ENCODE measurements at places on chromosomes 4 and X.

DNA sequence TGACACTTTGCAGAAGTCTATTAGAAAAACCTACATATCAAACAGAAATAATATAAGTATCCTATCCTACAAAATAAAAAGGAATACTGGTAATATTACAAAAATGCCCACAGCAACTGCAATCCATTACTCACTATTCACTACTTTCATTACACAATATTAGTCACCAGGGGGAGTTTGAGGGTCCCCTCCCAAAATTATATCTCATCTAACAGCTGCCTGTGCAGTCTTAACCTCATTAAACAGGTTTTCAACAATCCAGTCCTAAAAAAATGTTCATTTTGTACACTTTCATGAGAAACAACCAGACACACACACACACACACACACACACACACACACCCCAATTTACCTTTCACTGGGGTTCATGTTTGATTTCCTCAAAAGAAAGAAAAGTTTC lies 2.9 kb downstream of the CLOCK start:
- DNase-seq = no peak

GRCh38 chr4:140061659-140062289 lies 92.2 kb downstream of the MAML3 start:
- DNase-seq = no peak

DNA sequence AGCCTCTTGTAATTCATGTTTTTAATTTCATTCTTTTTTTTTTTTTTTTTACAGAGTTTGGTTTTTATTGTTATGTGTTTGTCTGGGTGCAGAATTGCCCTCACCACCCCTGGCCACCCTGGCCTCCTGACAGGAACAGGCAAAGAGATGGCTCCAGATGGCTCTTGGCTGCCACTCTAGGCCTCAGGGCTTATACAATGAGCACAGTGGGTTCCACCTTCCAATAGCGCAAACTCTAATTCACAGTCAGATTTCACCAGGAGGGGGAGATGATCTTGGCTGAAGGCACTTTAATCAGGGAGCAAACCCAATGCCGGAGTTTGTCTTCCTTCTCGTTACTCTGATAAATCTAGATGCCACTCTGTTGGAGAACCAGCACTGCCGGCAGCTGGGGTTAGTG lies 24.8 kb downstream of the CPE start:
- no peak for DNase-seq

DNA sequence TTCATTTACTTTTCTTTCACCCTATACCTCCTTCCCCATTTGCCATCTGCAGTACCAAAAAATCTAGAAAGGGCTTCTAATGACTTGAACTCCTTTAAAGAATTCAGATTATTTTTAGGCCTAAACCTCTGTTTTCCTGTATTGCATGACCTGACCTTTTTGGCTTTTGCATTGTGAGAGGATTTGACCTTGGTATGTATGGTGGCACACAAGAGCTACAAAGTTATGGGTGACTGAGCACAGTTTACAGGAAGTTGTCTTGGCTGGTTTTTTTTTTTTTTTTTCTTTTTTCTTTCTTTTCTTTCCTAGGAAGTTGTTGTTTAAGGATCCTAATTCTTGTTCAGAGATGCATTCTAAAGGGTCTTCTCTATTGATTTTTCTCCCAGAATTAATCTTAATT lies 32.0 kb upstream of the MTMR8 start:
- DNase-seq = no peak

DNA sequence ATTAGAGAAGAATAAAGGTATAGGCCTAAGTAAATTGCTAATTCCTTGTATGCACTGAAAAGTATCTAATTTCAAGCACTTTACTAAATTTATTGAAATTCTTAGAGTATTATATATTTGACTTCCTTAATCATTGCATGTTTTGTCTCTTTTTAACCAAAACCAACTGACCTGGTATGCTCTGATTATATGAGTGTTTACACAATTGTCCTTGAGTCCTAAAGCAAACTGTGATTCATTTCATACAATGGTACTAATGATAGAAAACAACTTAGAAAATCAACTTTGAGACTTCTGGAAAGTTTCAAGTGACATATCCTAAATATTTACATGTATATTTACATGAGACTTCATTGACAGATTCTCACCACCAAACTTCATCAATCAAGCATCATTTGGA lies 1177.1 kb downstream of the ADGRL3 start:
- DNase-seq = no peak

GRCh38 chr4:141599853-141600252 lies 36.5 kb upstream of the IL15 start:
- DNase-seq = peak; percentile 18

GRCh38 chr4:171993247-171993646 lies 180.0 kb downstream of the GALNTL6 start:
- no peak for DNase-seq

DNA sequence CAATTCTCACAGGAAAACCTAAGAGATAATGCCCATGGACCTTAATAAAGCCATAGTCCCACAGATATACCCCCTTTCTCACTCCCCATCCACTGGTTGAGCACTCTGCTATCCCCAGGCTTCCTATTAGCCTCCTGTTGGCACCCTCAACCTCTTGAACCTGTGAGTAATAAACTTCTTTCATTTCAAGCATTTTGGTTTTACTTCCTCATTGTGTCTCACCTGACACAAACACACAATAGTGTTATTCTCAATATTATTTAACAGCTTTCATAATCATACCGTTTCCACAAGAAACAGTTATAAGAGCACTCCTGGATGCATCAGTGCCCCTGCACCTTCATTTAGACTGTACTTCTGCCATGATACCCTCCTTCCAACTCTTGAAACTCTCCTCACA lies 56.8 kb downstream of the TRPC5 start:
- no peak for DNase-seq

- peak; percentile 22 for DNase-seq
These were observed 1.2 kb downstream of the GABRB1 start for GRCh38 chr4:47032405-47033106.

DNA sequence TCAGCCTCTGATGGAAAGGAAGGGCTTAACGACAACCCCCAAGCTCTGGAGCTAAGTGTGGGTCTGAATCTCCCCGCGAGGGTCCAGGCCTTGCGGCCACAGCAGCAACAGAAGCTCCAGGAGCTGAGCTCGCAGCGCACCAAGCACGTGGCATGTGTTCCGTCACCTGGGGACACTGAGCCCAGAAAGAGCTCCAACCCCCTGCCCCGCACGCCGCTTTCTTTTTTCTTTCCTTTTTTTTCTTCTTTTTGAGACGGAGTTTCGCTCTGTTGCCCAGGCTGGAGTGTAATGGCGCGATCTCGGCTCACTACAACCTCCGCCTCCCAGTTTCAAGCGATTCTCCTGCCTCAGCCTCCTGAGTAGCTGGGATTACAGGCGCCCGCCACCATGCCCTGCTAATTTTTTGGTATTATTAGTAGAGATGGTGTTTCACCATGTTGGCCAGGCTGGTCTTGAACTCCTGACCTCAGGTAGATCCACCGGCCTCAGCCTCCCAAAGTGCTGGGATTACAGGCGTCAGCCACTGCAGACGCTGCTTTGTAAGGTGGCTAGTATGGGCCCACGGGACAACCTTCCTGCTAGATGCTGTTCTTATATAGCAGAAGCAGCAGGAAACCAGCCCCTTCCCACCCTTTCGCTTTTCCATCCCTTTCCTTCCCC lies 685 bp upstream of the TNIP2 start:
- no peak for DNase-seq

GRCh38 chr4:144223661-144224060 lies 83.1 kb upstream of the GYPA start:
- no peak for DNase-seq

DNA sequence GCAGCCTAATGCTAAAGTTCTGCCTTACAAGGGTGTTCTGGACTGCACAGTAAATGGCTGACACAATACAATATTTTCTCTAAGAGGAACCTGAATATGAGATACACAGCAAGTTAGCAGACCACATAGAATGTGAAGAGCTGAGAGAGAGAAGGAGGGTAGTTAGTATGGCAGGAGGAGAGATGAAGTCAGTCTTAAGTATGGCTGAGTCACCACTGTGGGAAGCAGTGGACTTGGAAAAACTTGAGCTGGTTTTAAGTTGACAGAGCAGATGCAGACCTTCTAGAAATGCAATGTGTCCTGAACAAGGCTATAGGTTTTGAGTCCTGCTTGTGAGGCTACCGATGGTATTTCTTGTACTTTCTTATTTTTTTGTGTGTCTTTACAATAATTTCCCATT lies 172.5 kb downstream of the SH2D1A start:
- peak; percentile 47 for DNase-seq

DNA sequence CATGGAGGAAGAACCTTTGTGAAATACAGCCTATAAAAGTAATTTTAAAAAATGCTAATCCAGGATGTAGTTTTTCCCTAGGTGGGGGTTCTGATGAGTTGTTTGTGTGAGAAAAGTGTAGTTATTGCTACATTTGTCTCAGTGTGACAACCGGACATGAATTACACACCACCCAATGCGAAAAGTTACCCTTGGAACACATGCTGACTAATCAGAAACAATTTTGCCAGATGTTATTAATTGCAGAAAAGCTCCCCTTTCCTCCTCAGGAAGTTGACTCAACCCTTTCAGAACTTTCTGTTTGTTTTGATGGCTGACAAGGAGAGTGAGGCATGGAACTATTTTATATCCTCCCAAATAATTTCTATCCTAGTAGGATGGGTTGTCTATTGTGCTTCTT lies 38.1 kb upstream of the EDA2R start:
- peak; percentile 90 for DNase-seq

- DNase-seq = no peak
These were observed 457.6 kb downstream of the KCTD8 start for GRCh38 chr4:43990963-43991362.

DNA sequence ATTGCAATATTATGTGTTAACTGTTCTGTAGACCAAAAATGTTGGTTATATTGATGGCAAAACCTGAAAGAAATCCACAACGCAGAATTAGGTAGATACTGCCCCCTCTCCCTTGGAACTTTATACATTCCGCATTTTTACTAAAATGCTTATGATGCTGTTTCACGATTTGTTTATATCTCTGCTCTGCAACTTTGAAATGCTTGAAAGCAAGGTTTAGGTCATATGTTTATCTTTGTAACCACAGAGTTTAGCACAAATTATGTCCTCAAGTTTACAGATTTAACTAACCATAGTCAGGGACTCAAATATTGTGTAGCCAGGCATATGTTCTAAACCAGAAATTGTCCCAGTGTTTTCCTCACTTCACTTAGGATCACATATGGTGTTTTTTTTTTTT lies 66.1 kb upstream of the H2AZ1 start:
- peak; percentile 86 for DNase-seq

DNA sequence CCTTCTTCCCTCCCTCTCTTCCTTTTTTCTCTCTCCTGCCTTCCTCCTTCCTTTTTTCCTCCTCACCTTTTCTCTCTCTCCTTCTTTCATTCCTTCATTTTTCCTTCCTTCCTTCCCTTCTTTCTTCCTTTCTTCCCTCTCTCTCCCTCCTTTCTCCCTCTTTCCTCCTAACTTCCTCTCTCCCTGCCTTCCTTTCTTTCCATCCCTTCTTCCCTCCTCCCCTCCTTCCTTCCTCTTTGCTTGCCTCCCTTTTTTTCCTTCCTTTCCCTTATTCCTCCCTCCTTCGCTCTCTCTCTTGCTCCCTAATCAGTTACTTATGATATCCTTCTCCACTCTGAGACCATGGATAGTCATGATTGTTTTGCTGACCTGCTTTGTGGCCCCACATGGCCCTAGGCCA lies 56.7 kb upstream of the PUDP start:
- no peak for DNase-seq

GRCh38 chr4:2511645-2512131 lies 24.8 kb upstream of the FAM193A start:
- no peak for DNase-seq

DNA sequence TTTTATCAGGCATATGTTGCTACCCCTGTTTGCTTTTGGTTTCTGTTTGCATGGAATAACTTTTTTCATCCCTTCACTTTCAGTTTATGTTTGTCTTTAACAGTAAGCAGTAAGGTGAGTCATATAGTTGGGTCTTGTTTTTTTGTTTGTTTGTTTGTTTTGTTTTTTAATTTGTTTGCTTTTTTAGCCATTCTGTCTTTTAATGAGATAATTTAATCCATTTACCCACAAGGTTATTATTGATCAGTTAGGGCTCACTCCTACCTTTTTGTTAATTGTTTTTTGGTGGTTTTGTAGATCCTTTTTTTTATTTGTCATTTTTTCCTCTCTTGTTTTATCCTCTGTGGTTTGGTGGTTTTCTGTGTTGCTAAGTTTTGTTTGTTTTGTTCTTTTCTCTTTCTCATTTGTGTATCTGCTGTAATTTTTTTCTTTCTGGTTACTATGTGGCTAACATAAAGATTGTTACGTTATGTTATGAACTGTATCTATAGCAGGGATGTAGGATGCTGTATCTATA lies 379.5 kb upstream of the MAD2L1 start:
- DNase-seq = peak; percentile 3

DNA sequence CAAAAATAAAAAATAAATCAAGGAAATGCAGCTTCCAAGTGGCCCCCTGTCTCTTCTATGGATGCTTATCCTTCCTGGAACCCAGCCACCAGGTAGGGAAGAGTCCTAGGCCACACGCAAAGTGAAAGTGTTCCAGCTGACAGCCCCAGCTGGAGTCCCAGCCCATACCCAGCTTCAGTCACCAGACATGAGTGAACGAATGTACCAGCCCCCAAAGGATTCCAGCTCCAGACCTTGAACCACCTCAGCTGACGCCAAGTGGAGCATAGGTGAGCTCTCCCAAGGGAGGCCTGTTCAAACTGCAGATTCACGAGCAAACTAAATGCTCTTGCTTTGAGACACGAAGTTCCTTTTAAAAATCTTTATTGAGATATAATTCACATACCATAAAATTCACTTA lies 62.0 kb downstream of the BCOR start:
- no peak for DNase-seq

- DNase-seq = no peak
These were observed 127.1 kb upstream of the GABRG1 start for GRCh38 chr4:46250997-46251396.

GRCh38 chr4:134260126-134260525 lies 58.5 kb upstream of the PABPC4L start:
- DNase-seq = no peak

- DNase-seq = no peak
These were observed 168.8 kb downstream of the ATRX start for GRCh38 chrX:77617206-77617605.

- no peak for DNase-seq
These were observed 23.2 kb upstream of the GAB1 start for GRCh38 chr4:143313521-143313920.

DNA sequence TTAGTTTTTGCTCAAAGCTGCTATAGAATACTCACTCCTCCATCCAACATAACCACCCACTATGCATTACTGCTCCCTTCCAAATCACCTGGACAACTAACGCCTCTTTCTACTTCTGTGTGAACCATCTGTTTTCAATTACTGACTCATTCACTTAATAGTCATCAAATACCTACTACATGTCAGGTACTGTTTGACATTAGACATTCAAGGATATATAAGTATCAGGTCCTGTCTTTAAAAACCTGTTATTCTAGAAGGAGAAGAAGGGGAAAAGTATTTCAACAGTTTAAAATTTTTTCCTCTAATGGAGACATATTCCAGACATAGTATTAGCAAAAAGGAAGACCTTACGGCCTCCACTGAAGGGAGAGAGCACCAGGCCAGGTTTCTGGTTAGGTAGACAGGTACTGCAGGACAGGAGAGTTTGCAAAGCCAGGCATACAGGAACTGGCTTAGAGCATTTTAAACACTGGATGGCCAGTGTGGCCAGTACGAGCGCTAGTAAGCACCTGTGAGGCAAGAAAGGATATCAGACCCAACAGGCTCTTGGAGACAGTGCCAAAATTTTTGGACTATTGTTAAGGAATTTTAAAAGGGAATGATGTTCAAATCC lies 39.0 kb downstream of the SH3RF1 start:
- no peak for DNase-seq

GRCh38 chr4:102610007-102610406 lies 108.8 kb downstream of the NFKB1 start:
- no peak for DNase-seq

Data from iris pigment epithelial cell (primary cell).